ENCODE measurements at places on chromosomes 13 and 19. TPM values are rescaled to one million over a fixed set of nuclear protein-coding genes. Genes with fewer than 3 reads are reported as not detected.
A peak's percentile ranks its signal among the peaks of the same experiment; 100 is the strongest.

DNA sequence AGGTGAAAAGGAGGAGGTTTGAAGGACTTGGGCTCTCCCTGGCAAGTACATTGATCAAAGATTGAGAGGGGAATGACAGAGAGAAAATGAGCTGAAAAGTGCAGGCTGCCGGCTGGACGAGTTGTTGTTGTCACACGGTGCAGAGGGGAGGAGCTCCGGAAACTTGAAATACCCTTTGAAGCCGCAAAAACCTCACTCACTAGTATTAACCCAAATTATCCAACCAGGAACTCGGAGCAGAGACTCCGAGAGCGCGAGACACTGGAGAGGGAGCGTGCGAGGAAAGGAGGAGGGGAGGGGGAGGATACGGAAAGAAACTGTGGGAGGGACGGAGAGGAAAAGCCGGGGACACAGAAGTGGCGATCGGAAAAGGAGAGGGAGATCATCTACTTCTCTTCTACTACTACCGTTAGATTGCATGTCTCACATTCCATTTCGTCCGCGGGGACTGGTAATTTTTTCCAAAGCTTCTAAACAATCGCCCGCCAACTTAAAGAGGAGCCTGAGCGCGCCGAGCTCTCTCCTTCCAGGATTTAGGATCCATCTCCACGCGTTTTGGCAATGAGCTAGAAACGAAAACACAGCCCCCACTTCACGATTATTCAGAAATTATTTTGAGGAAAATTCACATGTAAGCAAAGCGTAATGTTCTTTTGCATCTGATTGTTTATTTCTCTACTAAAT, at the start of gene DACH1:
TSS of gene DACH1 (minus strand) at position 74 of the 684 bp plus-strand sequence.
- no peaks in the 10 kb centered on the region for H3K4me1 ChIP-seq
- no peaks in the 10 kb centered on the region for H3K36me3 ChIP-seq
- peak within 1 kb of the TSS; percentile 65 for H3K4me3 ChIP-seq
- peak within 1 kb of the TSS; percentile 74 for H3K27ac ChIP-seq
- H3K27me3 ChIP-seq, result peaks cover 28% of the 10 kb centered on the region
- DNase-seq, result no peak

DNA sequence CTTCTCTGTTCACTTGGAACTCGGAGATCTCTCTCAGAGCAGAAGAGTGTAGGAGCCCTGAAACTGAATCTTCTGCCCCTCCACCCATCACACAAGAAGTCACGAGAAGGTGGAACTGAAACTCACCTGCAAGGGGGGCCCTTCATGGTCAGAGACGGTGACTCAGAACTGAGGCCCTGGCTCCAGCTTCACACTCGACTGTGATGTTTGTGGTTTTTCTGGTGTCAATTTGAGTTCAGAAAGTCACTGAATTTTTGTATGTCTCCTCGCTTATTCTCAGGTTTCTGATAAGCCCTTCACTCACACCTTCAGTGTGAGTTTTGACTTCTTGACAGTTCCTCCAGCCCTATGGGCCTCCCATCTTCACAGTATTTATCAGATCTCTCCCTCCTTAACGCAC, 23.1 kb downstream of the SIGLEC5 start:
- H3K27me3 ChIP-seq, result no peaks in the 10 kb centered on the region
- no peaks in the 10 kb centered on the region for H3K4me1 ChIP-seq
- no peaks in the 10 kb centered on the region for H3K36me3 ChIP-seq
- H3K4me3 ChIP-seq, result no peak overlapping the region

DNA sequence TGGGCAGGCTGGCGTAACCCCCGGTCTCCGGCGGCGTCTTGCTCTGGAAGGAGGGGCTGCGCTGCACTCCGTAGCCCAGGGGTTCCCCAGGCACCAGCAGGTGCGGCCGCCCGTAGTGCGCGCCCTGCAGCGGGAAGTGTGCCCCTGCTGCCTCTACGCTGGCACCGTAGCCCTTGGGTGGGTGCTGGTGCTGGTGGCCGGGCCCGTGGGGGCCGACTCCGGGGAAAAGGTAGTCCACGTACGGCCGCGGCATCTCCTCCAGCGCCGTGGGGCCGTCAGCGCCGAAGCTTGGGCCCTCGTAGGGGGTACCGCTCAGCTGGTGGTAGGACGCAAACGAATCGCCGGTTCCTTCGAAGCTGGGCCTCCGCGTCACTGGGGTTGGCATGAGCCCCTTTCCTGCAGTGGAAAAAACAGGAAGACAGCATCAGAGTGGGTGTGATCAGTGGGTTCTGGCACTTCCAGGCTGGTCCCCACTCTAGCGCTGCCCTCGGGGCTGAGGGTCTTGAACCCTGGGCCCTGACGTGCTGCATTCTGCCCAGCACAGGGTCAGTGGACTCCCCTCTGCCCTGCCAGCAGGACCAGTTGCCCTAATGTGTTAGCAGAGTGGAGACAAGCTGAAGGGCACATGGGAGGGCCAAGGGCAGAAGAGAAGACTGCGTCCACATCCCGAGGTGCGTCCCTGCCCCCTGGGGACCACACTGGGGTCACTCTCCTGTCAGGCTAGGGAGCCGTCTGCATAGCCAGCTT, 72.3 kb downstream of the LATS2 start:
- peaks cover 9% of the 10 kb centered on the region for H3K4me1 ChIP-seq
- H3K36me3 ChIP-seq, result peaks cover 23% of the 10 kb centered on the region
- DNase-seq, result no peak
- H3K27me3 ChIP-seq, result no peaks in the 10 kb centered on the region
- no peak overlapping the region for H3K4me3 ChIP-seq

GRCh38 chr13:66312312-66313087, 917.6 kb downstream of the PCDH9 start:
- H3K4me3 ChIP-seq, result no peak overlapping the region
- H3K4me1 ChIP-seq, result no peaks in the 10 kb centered on the region
- H3K27ac ChIP-seq, result no peak overlapping the region
- no peaks in the 10 kb centered on the region for H3K36me3 ChIP-seq

DNA sequence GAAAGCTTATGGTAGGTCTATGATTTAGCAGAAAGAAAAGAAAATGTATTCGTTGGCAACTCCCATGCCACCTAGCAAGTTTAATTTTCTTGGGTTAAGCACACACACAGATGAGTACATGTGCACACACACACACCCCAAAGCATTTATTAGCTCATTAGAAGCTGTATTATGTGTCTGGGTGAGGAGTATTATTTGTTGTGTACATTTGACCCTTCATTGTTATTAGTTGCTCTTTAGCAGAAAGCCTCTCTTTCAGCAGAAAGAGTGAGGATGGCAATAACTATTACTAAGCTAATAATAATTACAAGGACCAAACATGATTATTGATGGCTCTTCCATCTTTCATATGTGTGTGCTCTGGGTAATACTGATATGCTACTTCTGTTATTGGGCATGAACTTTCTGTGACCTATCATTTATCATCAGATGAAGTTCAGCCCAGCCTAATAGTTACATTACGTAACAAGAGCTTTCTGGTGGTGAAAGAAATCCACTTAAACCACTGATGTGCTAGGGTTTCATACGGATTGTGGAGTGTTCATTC, 177.4 kb upstream of the OBI1 start:
- H3K27me3 ChIP-seq, result no peaks in the 10 kb centered on the region
- H3K4me3 ChIP-seq, result no peak overlapping the region
- no peak for DNase-seq
- H3K4me1 ChIP-seq, result no peaks in the 10 kb centered on the region

DNA sequence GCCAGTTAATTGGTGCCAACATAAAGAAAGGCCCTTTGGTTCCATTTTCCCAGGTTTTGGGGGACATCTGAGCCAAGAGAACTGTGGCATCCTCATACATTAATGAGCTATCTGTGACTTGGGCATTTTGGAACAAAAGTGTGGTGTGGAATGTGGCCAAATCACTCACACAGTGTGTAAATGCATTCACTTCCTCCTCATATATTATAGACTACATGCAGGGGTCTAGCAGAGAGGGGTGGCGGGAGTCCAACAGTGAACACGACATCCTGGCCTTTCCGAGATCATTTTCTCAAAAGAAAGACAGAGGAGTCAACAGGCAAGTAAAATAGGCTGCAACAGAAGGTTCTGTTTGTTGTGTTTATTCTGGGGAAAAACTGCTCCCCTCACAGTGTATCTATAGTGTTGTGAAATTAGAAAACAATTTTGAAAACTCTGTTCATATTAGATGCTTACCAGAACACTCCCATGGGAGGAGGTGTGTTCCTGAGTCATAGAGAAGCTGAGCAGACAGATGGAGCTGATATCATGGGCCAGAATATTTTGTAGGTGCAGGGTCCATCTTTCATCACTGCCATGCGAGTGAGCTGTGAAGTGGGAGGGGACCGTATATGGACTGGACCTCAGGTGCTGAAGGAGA, 36.9 kb downstream of the PABPC3 start:
- peak; percentile 20 for DNase-seq
- H3K36me3 ChIP-seq, result no peaks in the 10 kb centered on the region
- H3K27me3 ChIP-seq, result peaks cover 4% of the 10 kb centered on the region
- no peak overlapping the region for H3K4me3 ChIP-seq
- H3K4me1 ChIP-seq, result no peaks in the 10 kb centered on the region
- H3K27ac ChIP-seq, result no peak overlapping the region

DNA sequence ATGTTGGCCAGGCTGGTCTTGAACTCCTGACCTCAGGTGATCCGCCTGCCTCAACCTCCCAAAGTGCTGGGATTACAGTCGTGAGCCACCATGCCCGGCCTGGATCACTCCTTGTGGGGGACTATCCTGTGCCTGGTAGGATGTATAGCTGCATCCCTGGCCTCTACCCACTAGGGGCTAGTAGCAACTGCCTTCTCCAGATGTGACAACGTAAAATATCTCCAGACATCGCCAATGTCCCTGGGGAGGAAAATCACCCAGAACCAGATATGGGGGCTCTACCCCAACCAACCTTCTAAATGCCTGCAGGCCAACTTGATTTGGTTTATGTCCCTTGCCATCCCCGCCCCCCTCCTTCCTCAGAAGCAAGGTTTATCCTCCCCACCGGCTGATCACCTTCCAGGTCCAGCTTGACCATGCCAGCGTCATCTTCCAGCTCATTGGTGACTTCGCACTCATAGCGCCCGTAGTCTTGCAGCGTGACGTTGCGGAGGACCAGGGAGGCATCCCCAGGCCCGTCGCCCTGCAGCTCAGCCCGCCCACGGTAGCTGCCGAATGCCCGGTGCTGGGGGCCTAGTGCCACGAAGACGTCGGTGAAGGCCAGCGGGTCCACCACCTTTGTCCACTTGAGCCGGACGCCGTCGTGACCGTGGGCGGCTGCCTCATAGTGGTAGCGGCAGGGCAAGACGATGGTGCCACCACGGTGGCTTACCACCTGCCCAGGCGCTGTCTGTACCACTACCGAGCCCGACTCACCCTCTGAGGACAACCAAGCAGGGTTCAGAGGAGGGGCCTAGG, 12.5 kb downstream of the TM6SF2 start:
- no peak overlapping the region for H3K27ac ChIP-seq
- no peaks in the 10 kb centered on the region for H3K4me1 ChIP-seq
- no peak overlapping the region for H3K4me3 ChIP-seq
- DNase-seq, result no peak

- no peak overlapping the region for H3K4me3 ChIP-seq
- no peak for DNase-seq
- no peaks in the 10 kb centered on the region for H3K36me3 ChIP-seq
- H3K27ac ChIP-seq, result no peak overlapping the region
Observed at GRCh38 chr13:110425444-110425780, 118.3 kb downstream of the COL4A2 start.

- H3K4me3 ChIP-seq, result no peak overlapping the region
- H3K27ac ChIP-seq, result no peak overlapping the region
- no peaks in the 10 kb centered on the region for H3K4me1 ChIP-seq
- no peaks in the 10 kb centered on the region for H3K36me3 ChIP-seq
- no peak for DNase-seq
- no peaks in the 10 kb centered on the region for H3K27me3 ChIP-seq
Observed at GRCh38 chr13:107360010-107360409, 792.1 kb upstream of the ARGLU1 start.

GRCh38 chr13:47036294-47037008, 139.6 kb upstream of the HTR2A start:
- H3K4me3 ChIP-seq, result no peak overlapping the region
- H3K4me1 ChIP-seq, result no peaks in the 10 kb centered on the region
- H3K36me3 ChIP-seq, result no peaks in the 10 kb centered on the region

GRCh38 chr13:26254583-26255111, 718 bp downstream of the CDK8 start:
- H3K27me3 ChIP-seq, result no peaks in the 10 kb centered on the region
- H3K4me1 ChIP-seq, result peaks cover 38% of the 10 kb centered on the region
- H3K4me3 ChIP-seq, result peak overlapping the region; percentile 89

- no peaks in the 10 kb centered on the region for H3K36me3 ChIP-seq
- H3K27ac ChIP-seq, result no peak overlapping the region
- DNase-seq, result peak; percentile 14
Observed at GRCh38 chr13:114078461-114079451, 53.7 kb downstream of the RASA3 start.

- H3K27ac ChIP-seq, result no peak overlapping the region
- H3K4me1 ChIP-seq, result no peaks in the 10 kb centered on the region
- no peaks in the 10 kb centered on the region for H3K27me3 ChIP-seq
- DNase-seq, result no peak
Observed at GRCh38 chr19:32287086-32287485, 58.3 kb upstream of the ZNF507 start.

DNA sequence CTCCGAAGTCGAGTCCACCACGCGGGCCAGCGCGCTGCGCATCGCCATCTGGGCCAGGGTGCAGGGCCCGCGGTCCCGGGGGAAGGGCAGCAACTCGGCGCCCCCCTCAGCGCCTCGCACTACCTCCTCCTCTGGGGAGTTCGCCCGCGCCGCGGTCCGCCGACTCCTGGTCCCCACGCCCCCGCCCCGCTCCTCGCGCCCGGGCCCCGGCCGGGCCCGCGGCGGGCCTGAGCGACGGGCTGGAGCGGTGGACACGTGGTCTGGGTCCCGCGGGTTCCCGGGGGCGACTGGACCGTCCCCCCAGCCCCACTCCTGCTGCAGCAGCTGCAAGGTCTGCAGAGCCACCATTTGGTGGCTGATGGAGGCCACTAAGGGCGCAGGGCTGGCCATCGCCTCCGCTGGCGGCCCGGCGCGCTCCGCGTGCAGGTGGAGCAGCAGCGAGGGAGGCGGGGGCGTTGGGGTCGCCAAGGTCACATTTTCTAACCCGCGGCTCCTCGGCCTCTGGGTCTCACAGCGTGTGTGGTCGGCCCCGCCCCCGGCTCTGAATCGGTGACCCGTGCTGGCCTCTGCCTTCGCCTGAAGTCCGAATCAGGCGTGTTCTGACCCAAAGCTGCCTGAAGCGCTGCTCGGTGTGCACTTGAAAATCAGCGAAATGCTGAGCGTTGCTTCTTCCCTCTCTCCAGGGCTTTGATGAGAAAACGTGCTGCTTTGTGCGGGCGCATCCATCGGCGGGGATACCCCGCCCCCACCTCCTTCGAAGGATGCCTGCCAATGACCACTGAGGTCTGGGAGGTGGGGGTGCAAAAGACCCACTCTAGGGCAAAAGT, at the start of gene DLEU7:
TSS of gene DLEU7 (minus strand) at position 436 of the 827 bp plus-strand sequence. CDS start at position 390, 46 bp downstream.
- no peaks in the 10 kb centered on the region for H3K4me1 ChIP-seq
- H3K27ac ChIP-seq, result no peak within 1 kb of the TSS
- H3K27me3 ChIP-seq, result peaks cover 14% of the 10 kb centered on the region
- H3K4me3 ChIP-seq, result no peak within 1 kb of the TSS
- no peaks in the 10 kb centered on the region for H3K36me3 ChIP-seq

The KLK2 gene
- not detected for total RNA-seq

The NCR1 gene
- not detected for total RNA-seq

The CDX2 gene
- 0.56 TPM for total RNA-seq

The ITGBL1 gene
- 6.7 TPM for total RNA-seq

Data from gastrocnemius medialis (tissue), 4 donors.